Fibroblast of skin of right biceps (primary cell): ENCODE measurements at places on chromosomes 2 and 18.

GRCh38 chr2:65329525-65329924 is 101.9 kb downstream of the ACTR2 start:
- no peak for DNase-seq

- DNase-seq, result no peak
Observed at GRCh38 chr2:2673406-2673805, 342.3 kb upstream of the MYT1L start.

GRCh38 chr2:86453836-86454235 is 12.7 kb downstream of the KDM3A start:
- DNase-seq, result peak; percentile 70

- no peak for DNase-seq
Observed at GRCh38 chr2:46200861-46201605, 96.2 kb upstream of the EPAS1 start.

DNA sequence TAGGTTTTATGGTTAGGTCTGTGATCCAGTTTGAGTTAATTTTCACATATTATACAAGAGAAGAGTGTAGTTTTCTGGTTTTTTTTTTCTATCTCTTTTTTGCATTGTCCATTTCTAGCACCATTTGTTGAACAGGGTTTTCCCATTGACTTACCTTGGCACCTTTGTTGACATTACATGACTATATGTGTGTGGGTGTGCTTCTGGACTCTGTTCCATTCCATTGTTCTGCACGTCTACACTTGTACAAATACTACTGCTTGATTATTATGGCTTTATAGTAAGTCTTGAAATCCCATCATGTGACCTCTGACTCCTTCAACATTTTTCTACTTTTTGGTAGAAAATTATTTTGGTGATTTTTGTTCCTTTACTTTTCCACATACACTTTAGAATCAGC is 38.7 kb downstream of the UBE2F start:
- no peak for DNase-seq

- DNase-seq, result no peak
Observed at GRCh38 chr2:88865801-88866371, 174.4 kb downstream of the RPIA start.

DNA sequence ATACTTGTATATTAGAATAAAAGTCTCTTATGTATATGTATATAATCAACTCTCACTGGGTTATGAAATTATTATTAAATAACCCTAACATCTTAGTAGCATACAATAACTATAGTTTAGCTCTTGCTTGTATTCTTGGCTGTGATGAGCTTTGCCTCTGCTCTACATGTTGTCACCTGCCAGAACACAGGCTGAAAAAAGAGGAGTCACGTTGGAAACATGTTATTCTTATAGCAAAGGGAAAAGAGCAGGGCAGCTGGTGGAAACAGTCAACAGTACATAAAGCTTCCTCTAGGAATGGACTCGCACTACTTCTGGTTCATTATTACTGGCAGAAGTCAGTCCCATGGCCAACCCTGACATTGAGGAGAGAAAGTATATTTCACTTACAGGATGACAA is 362.0 kb upstream of the KYNU start:
- no peak for DNase-seq

GRCh38 chr2:64359171-64359891 is 94.6 kb upstream of the LGALSL start:
- peak; percentile 62 for DNase-seq

- no peak for DNase-seq
Observed at GRCh38 chr2:121284463-121285449, at the start of gene TFCP2L1. TFCP2L1 (minus strand) TSS chr2:121285202; CDS start chr2:121285109, 93 bp downstream.

DNA sequence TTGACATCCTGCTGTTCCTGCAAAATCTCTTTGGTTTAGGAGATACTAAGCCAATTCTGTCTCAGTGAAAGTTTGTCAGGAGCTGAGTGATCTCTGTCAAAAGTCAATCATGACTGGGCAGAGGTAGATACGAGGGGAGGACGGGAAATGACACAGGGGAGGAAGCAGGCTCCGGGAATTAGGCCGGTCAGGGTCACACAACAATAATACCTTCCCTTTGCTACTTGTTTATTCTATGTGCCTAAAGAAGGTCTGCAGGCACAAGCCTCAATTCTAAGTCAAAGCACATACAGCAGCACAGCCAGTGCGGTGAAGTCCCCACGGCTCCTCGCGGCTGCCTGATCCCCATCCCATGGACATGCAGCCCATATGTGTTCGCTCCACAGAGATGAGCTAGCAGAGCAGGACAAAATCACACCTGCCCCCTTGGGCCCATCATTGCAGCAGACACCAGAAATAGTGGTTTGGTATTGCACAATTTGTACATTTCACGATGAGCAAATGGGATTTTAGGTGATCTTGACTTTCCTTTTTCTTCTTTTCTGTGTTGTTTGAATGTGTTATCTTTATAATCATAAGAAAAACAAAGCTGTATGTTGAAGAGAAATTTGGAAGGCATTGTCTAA is 141.4 kb downstream of the VAPA start:
- DNase-seq, result no peak

GRCh38 chr2:49687918-49688317 is 533.6 kb upstream of the FSHR start:
- peak; percentile 2 for DNase-seq

GRCh38 chr18:5914951-5915350 is 19.6 kb upstream of the TMEM200C start:
- DNase-seq, result no peak

- DNase-seq, result no peak
Observed at GRCh38 chr2:76812156-76812555, 710.0 kb downstream of the LRRTM4 start.
